Stimulated activated CD4-positive, alpha-beta T cell treated with anti-CD3 and anti-CD28 coated beads, Interleukin-2, amount 100 ng/mL, for 24 hours (primary cell): ENCODE measurements at places on chromosomes 7 and 10.

DNA sequence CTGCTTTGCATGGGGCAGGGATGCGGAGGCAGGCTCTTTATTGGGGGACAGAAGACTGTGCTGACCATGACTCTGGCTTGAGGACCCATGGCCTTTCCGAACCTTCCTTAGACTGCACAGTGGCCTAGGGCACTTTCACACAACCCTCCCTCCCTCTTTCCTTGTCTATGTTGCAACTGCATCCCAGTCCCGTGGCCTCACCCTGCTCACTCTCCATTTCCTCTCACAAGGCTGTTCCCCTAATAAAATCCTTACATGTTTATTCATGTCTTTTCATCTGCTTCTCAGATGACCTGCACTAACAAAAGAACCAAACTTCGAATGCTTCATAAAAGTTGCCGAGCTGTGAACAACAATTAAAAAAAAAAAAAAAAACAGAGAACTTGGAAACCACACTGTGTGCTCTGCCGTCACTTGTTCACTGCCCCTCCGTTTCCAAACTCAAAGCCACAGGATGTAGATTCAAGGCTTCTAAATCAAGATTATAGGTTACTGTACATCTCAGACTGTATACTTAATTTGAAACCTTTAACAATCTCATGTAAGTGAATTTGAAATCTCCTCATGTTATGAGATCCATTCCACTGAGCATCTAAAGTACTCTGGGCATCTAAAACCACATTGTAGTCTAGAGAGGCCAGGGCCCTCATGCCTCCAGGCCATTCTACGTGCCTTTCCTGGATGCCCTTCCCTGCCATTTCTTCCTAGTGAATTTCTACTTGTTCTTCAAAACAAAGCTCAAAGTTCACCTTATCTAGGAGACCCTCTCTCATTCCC, 265.9 kb downstream of the SNX13 start:
- no peak for DNase-seq

- no peak for DNase-seq
These were observed 24.2 kb downstream of the MYPN start for GRCh38 chr10:68133523-68133922.

- no peak for DNase-seq
These were observed 355.5 kb downstream of the GPR158 start for GRCh38 chr10:25530306-25530705.

GRCh38 chr10:100138921-100139496, 46.8 kb downstream of the ERLIN1 start:
- no peak for DNase-seq

- DNase-seq, result no peak
These were observed 31.2 kb downstream of the TBXAS1 start for GRCh38 chr7:139860090-139860775.

DNA sequence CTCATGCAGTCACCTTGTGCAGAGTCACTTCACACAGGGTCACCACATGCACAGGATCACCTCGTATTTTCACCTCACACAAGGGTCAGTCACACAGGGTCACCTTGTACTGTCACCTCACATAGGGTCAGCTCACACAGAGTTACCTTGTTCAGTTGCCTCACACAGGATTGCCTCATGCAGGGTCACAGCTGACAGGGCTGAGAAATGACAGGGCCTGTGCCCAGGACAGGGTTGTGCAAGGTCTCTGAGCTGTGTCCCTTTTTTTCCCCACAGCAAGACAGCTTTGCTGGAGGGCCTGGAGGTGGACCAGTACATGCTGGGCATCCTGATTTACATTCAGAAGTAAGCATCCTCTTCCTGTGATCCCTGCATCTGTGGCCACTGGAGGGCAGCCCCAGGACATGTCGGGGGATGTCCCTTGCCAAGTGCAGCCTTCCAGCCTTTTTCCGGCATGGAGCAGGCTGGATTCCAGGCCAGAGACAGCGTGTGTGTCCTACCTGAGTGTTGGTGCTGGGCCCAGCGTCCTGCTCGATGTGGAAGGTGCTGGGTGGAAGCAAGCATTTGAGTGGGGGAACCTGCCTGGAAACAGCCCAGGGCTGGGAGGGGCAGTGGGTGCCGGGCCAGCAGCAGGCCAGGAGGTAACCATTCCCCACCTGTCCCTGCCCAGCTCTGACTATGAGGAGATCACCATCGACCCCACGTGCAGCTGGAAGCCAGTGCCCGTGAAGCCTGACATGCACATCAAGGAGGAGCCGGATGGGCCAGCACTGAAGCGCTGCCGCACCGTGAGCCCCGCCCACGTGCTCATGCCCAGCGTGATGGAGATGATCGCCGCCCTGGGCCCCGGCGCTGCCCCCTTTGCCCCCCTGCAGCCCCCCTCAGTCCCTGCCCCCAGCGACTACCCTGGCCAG, 16.3 kb downstream of the ZMIZ2 start:
- no peak for DNase-seq

DNA sequence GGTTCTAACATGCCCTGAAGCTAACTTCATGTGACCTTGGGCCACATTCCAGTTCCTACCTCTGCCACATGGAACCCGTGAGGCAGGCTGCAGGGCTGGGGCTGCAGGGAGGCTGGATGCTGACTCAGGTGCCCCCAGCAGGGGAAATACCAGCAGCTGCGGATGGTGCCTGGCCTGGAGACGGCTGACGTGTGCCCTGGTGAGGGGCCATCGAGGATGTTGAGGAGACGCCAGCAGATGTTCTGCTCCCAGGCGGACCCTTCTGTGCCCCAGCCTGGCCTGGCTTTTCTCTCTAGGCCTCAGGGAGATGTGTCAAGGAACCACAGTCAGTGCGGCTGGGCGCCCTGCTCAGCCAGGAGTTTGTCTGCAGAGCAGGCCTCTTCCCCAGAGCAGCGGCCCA, 8.8 kb downstream of the BAG3 start:
- no peak for DNase-seq

GRCh38 chr10:60952067-60952845, 8.3 kb upstream of the RHOBTB1 start:
- no peak for DNase-seq

DNA sequence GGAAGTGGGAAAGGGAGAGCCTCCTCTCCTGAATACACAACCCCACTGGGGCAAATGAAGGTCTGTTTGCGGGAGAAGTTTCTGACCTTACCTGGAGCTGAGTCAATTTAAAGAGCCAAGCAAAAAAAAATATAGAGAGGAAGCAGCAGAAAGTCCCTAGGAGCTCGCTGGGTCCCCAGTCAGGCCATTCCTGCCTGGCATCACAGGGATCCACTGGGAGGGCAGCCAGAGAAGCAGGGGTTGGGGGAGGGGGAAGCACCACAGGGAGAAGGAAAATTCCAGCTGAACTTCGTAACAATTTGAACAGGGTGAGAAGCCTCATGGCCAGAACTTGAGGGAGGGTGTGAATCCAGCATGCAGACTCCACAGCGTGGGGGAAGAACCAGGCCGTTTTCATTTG, 298.7 kb downstream of the LRRTM3 start:
- DNase-seq, result no peak
